ENCODE measurements at places on chromosomes 7 and 10. TPM values are rescaled to one million over a fixed set of nuclear protein-coding genes. Genes with fewer than 3 reads are reported as not detected.

- no peak for DNase-seq
These were observed 186.2 kb downstream of the LRMDA start for GRCh38 chr10:75617485-75618155.

- DNase-seq, result no peak
These were observed 99.4 kb downstream of the ITGA8 start for GRCh38 chr10:15620337-15620736.

DNA sequence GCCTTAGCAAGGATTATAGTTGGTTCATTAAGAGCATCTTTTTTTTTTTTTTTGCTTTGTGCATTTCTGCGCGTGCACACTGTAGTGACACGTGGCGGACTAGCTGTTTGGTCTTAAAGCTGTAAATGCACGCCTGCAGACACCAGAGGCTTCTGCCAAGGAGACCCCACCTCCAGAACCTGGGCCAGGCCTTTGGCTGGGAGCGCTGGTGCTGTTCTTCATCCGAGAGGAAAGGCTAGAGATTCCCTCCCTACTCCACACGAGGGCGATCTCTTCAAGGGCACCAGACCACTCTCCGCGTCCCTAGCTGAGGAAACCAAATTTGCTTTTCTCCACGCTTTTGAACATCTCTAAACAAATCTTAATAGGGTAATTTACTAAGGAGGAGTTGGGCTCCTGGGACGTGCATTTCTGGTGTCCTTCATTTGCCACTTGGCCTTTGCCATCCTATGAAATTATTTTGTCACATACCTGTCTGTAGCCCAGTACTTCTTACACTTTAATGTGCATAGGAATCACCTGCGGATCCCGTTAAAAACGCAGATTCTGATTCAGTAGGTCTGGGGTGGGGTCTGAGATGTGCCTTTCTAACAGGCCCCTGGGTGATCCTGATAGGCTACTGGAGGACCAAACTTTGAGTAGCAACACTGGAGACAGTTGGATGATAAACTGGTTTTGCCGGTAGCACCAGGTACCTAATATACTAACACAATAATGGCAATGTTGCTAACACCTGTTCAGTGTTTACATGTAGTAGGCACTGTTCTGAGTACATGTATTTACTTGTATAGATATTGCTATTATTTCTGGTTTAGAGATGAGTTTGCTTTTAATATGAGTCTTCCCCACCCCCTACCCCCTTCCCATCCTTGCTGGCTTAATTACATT lies 1.3 kb upstream of the SLC26A5 start:
- peak; percentile 43 for DNase-seq

- no peak for DNase-seq
These were observed 9.4 kb downstream of the NIPSNAP2 start for GRCh38 chr7:55973747-55974250.

PPP1R17 gene
- not detected for total RNA-seq

- DNase-seq, result no peak
These were observed 206.1 kb upstream of the CELF2 start for GRCh38 chr10:10811562-10811961.

DNA sequence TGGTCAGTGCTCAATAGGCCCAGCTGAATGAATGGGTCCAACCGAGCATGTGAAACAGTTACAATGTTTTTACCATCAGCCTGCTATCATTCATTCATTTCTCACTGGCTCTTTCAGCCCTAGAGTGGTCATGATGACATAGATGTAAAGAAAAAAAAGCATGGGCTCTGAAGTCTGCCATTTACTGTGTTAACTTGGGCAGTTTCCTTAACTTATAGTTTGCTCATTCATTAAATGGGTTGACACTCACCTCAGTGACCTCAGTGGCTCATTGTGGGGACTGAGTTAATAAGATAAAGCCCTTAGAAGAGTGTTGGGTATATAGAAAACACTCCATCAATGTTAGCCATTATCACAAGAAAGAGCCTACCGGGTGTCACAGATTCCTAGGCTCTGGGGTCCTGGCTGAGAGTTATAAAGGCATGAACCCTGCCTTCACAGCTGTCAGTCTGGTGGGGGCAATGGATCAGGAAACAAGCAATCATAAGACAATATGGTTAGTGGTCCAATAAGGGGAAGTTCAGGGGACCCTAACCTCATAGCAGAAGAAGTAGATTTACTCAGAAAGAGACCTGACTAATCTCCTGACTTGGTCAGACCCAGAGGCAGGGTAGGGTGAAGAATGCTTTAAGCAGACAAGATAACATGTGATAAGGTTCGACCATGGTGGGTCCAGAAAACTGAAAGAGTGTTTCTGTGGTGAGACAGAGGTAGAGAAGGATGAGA lies 29.7 kb upstream of the GPAM start:
- DNase-seq, result no peak

COL17A1 gene
- not detected for total RNA-seq

- no peak for DNase-seq
These were observed 8.0 kb upstream of the FRA10AC1 start for GRCh38 chr10:93710333-93710909.

DNA sequence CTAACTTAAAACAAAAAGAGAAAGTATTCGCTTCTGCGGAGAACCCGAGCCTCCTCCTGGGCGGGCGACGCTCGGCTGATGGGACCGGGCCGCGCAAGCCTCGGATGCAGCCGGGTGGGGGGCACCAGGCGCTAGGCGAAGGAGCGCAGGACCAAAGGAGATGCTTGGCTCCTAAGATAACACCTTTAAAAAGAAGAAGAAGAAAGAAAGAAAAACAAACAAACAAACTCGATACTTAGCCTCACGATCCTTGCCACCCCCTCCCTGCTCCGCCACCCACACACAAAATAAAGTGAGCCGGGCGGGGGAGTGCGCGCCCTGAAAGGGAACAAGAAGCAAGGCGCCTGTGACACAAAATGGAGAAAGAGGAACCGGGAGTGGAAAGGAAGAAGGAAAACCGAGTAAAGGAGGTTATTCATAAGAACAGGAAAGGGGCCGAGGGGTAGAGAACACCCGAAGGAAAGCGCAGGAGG lies 34.0 kb upstream of the EBLN1 start:
- DNase-seq, result peak; percentile 81

GRCh38 chr10:94219829-94220228 lies 142.9 kb downstream of the NOC3L start:
- no peak for DNase-seq

CCDC146 gene
- 24.0 TPM for total RNA-seq

- DNase-seq, result no peak
These were observed 181.9 kb upstream of the MKLN1 start for GRCh38 chr7:131145770-131146169.

DNA sequence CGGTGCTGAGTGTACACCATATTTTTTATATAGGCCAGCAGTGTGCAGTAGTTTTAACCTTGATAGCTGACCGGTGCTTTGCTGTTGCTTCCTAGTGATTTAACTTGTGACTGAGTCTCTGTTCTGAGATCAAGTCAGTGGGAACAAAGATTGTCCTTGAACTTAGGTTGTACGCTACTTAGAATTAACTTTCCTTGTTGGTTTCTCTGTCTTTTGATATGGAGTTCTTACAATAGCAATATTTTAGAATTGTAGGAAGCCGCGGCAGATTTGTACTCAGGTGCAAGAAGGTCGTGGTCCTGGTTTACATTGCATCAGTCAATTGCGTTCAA lies 1.3 kb downstream of the DDX21 start:
- DNase-seq, result no peak

CDNF gene
- total RNA-seq, result 2.2 TPM

DNA sequence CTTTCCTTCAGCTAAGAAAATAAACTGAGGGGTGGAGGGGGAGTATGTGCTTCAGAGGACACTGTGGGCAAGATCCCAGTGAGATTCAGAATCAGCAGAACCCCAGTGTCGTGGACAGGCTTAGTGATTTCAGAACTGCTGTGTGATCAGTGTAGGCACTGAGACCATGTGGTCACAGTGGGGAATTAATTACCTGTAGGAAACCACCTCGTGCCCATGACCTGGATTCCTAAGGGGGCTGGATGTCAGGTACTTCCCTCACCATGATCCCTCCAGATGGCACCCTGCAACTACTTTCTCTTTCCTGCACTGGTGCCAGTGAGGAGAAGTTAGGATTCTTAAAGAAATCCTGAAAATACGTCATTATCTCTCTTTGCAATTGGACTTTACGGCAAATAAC lies 64.4 kb downstream of the HBP1 start:
- DNase-seq, result no peak

CNPY1 gene
- not detected for total RNA-seq

- DNase-seq, result no peak
These were observed 127.1 kb downstream of the KMT2E start for GRCh38 chr7:105141068-105141467.

GHRHR gene
- total RNA-seq, result not detected

DNA sequence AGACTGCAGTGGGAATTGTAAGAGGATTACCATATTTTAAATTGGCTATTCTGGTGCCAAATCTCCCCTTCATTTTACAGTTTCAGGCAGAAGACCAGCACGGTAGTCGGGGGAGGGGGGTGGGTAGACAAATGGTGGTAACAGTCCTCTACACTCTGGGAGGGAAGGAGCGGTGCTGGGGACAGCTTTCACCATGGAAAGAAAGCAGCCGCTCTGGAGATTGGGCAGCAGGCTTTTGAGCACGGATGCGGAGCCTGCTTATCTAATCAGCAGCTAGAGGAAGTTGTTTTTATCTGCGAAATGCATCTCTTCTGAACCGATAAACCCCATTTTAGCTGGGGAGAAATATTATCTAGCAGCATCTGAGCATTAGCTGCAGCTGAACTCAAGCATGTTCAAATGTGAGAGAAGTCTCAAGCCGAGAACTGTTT lies 28.7 kb downstream of the IKZF1 start:
- DNase-seq, result no peak

C10orf143 gene
- total RNA-seq, result 8.2 TPM

- DNase-seq, result no peak
These were observed 55.1 kb downstream of the KCTD7 start for GRCh38 chr7:66683770-66684123.

HTR5A gene
- total RNA-seq, result not detected

Data from natural killer cell (primary cell).